ENCODE measurements at places on chromosomes 11 and 22.

DNA sequence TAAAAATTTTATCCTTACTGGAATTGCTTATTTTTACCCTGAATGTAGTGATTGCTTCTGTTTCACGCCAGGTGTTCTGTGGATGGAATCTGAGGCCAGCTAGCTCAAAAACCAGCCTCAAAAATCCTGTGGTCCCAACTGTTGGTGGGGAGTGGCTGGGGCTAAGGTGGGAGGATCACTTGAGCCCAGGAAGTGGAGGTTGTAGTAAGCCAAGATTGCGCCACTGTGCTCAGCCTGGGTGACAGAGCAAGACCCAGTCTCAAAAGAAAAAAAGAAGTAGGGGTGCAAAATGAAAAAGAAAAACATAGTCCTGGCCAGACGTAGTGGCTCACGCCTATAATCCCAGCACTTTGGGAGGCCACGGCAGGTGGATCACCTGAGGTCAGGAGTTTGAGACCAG is 27.0 kb upstream of the SLC5A1 start:
- no peak for DNase-seq

GRCh38 chr22:46090036-46090591 is 60.2 kb upstream of the PPARA start:
- no peak for DNase-seq

GRCh38 chr22:46763051-46763705 is 728 bp downstream of the TBC1D22A start:
- no peak for DNase-seq

DNA sequence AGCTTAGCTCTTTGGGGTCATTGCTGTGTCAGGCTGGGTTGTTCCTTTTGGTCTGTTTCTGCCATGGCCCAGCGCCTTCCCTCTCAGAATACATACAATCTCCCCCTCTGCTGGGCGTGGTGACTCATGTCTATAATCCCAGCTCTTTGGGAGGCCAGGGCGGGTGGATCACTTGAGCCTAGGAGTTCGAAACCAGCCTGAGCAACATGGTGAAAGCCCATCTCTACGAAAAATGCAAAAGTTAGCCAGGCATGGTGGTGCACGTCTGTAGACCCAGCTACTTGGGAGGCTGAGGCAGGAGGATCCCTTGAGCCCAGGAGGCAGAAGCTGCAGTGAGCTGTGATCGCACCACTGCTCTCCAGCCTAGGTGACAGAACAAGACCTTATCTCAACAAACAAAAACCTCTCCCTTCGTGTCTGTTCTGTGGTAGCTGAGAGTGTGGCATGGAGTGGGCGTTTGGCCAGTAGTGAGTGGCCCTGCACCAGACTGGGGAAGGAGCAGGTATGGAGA is 46.7 kb upstream of the RAB1B start:
- DNase-seq = no peak

- no peak for DNase-seq
These were observed 35.5 kb downstream of the ACO2 start for GRCh38 chr22:41504397-41504796.

- no peak for DNase-seq
These were observed at the start of gene IL18BP for GRCh38 chr11:71998649-71999310. Gene IL18BP (plus strand): TSS chr11:71998909. CDS start chr11:71999985, 1,076 bp downstream.

DNA sequence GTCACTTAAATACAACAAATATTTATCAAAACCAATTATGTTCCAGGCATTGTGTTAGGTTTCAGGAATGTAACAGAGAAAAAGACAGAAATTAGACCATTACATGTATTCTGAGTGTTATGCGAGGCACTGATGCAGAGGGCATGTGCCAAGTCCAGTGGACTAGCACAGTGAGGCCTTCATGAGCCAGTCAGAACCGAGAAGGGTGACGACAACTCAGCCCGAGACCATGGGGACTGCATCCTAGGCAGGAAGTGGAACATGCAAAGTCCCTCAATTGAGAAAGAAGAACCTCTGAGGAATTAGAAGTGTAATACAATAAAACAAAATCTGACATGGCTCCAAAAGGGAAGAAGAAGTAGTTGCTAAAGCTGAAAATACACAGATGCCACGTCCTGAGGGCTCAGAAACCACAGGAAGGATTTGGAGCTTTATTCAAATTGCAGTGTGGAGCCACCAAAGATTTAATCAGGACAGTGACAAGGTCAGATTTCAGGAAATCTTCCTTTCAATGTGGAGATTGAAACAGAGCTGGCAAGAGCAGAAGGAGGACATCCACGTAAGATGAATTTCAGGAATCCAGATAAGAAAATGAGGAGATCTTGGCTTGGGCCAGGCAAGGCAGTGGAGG is 529.6 kb downstream of the NTM start:
- no peak for DNase-seq

DNA sequence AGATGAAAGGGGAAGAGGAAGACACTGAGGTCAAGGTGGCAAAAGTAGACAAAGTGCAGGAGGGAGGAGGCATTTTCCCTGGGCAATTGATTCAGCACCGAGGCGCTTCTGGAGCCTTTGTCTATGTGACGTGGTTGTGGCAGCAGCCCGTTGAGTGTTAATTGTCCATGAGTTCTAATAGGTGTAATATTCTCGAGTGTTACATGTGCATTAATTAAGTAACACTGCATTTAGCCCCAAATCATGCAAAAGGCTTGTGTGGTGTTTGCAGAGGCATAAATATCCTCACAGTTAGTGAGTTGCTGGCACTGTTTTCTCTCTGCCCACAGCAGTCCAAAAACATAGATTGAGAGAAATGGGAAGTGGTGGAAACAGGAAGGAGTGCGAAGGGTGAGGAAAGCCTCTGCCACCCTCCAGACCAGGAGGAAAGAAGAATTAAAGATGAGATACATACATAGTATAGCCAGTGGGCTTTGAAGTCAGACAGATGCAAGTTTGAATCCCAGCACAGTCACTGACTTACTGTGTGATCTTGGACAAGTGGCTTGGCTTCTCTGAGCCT is 361.2 kb downstream of the MN1 start:
- no peak for DNase-seq

GRCh38 chr11:33387996-33388395 is 130.8 kb downstream of the HIPK3 start:
- DNase-seq = no peak

GRCh38 chr11:111604392-111605009 is 2.3 kb downstream of the SIK2 start:
- no peak for DNase-seq

DNA sequence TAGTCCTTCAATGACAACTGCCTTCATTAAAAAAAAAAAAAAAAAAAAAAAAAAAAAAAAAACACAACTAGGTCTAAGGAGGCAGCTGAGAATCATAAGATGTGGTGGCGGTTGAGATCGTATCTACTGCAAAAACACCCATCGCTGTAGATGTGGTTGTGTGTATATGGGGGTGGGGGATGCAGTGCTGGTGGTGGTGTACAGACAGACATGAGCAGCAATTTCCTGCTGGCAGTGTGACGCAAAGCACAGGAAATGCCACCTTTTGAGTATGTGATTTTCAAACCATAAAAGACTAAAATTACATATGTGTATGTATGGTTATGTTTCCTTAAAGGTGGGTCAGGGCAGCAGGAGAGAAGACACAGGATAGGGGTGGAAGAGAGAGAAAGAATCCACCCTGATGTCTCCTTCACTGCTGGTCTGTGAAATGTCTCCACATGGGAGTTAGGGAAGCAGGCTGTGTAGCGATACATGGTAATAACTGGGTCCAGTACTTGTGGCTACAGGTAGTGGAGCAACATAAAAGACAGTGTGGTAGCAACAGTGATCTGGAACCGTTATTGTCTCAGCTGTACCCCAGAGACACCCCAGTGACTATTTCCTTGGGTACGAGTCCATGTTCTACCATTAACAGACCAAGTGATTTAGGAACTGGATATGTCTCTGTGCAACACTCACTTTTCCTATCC is 57.9 kb downstream of the SYTL2 start:
- DNase-seq = peak; percentile 75

DNA sequence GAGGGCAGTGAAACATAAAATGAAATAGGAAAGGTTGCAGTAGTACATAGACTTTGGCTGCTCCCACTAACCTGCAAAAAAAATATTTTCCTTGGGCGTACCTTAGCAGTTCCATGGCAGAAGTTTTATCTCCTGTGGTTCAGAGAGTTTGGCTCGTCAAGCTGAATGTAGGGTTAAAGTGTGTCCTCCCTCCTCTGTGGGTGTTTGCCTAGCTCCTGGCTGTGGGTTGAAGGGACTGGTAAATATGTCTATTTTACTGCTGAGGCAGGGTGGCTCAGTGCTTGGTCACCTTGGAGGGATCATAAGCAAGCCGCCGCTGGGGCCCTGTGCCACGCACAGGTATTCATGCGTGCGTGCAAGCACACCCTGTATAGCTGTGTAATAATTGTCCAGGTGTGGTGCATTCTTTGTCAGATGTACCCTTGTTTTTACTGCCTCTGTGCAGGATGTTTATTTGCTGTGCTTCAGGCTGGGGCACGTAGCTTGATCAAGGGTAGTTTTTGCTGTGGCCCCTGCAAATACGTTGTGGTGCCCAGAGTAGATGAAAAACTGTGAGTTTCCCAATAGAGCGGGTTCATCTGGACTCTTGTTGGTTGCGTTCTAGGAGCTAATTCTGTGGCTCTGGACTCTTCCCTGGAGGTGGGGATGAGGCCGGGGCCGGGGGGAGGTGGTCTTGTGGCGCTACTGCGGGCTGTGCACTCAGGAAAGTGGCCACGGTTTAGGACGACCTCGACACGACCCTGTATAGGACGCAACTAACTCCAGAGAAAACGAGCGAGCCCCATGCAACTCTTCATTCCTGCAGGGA is 732 bp upstream of the SORL1 start:
- no peak for DNase-seq

DNA sequence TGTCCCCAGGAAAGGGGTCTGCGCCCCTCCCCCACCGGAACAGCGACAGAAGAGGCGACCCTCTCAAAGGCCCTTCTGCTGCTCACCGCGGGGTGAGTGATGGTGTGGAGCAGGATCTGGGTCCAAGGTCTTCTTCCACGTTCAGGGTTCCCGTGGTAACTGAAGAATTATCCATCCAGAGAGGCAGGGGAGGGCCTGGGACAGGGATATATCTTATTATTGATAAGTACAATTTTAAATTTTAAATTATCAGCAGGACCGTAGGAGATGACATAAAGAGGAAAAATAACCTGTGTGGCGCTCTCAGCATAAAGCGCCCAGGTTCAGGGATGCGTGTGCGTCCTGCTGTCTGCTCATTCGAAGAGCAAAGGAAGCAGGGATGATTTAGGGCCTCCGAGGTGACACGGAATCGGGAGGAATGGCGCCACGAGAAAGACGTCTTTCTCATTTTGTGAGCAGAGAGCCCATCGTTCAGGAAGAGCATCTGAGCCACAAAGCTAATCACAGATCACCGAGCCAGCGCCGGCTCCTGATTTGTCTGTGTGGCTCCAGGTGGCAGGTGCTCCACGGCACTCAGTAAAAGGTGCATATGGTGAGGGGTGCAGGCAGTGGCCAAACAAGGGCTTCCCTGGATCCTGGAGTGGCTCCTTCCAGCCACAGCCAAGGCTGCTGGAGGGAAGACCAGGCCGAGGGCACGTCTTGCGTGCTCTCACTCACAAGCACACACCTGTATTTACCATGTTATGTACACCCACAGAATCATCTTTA is 19.3 kb downstream of the KRTAP5-5 start:
- DNase-seq = no peak

DNA sequence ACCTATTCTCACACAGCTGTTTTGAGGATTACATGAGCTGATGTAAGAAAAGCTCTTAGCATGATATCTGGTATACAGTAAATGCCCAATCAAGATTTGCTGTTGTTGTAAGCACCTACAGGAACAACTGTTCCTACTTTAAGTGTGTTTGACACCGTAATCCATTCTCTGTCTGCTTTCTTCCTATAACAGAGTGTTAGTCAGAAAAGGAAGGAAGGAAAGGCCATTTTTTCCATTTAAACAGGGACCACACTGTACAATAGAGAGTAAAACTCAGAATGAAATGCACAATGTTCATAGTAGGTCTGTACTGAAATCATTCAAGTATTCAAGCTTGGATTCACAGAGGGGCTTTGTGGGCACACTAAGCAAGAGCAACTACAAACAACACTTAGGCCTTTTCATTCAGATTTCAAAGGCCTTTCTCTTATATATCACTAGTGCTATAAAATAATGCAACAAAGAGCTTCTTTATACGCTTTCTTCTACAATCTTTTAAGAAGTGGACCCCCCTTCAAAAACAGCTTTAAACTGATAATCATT is 21.5 kb downstream of the MTCH2 start:
- DNase-seq = no peak

- no peak for DNase-seq
These were observed 9.6 kb downstream of the GGT5 start for GRCh38 chr22:24235315-24235714.

DNA sequence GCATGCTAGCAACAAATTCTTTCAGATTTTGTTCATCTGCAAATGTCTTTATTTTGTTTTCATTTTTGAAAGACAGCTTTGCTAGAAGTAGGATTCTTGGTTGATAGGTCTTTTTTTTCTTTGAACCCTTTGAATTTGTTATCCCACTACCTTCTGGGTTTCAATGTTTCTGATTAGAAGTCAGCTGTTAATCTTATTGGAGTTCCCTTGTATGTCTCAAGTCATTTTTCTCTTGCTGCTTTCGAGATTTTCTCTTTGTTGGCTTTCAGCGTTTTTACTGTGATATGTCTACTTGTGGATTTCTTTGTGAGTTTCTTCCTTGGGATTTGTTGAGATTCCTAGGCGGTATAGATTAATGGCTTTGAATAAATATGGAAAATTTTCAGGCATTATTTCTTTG is 27.2 kb upstream of the MS4A8 start:
- no peak for DNase-seq

GRCh38 chr22:43186272-43187170 is at the start of gene TTLL12:
Gene TTLL12 (minus strand): TSS chr22:43187134. CDS start chr22:43187069, 65 bp downstream.
- no peak for DNase-seq

DNA sequence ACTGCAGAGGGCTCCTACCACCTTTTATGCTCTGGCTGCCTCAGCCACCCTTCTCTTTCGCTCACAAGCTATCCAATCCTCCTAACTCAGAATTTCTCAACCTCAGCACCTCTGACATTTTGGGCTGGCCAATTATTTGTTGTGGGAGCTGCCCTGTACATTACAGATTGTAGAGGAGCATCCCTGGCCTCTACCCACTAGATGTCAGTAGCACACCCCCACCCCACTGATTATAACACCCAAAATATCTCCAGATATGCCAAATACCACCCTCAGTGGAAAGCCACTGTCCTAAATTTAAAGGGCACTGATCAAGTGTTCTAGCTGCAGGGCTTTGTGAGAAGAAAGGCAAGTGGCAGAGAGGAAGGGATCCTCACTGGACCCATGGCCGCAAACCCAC is 443.1 kb downstream of the SOX6 start:
- no peak for DNase-seq

Measured in activated naive CD8-positive, alpha-beta T cell treated with anti-CD3 and anti-CD28 coated beads, Interleukin-2, amount 50 U/mL, for 16 hours (primary cell).